Lung (tissue), 17 donors: ENCODE measurements at places on chromosomes 4 and X.

DNA sequence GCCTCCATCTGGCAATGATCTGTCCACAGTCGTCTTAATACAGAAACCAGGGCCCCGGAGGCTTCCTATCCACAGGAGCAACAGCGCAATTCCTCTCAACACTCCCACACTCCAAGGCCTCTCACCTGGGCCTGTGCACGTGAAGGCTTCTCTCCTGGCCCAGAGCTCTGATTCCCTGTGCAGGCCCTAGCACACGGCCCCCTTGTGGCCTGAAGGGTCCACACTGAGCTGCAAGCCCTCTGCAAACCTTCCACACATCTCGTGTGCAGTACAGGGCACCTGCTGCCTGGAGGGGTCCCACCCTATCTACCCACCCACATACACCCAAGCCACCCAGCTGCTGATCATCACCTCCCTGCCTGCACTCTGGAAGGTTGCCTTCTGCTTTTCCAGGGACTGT, 150.1 kb upstream of the NUDT10 start:
- no peak for DNase-seq

- DNase-seq = no peak
Measured at GRCh38 chr4:56666279-56666678, 14.8 kb downstream of the HOPX start.

DNA sequence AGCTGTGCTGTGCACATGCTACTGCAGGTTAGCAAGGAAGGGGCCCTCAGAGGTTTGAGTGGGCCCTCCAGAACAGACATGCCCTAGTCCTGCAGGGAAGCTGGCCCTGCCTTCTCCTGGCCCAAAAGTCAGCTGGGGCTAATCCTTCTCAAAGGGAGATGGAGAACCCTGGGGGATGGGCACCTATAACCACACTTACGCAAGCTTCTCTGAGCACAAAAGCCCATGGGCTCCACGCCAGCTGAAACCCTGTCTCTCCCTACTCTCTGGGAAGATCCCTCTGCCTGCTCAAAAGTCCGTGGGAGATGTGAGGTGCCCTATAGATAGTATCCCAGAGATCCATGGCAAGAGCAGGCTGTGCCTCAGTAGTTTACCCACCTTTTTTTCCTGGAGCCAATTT, 58.9 kb upstream of the DKK2 start:
- peak; percentile 15 for DNase-seq

- no peak for DNase-seq
Measured at GRCh38 chrX:110989447-110989846, 106.5 kb upstream of the PAK3 start.

- peak; percentile 46 for DNase-seq
Measured at GRCh38 chr4:147019091-147019490, 73.4 kb upstream of the TTC29 start.

DNA sequence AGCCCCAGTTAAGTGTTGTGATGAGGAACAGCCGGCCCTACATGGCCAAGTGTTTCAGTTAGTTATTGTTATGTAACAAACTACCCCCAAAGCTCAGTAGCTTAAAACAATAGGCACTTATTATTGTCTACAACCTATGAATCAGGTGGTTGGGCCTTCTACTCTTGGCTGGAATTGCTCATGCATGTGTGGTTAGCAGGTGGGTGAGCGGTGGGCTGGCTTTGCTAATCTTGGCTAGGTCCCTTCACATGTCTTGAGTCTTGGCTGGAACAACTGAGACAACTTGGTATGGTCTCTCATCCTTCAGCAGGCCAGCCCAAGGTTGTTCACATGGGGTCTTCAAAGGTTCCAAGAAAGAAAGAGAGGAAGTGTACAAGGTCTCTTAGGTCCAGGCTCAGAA, 54.5 kb upstream of the CHRNA9 start:
- DNase-seq = no peak
